Stimulated activated CD4-positive, alpha-beta T cell treated with anti-CD3 and anti-CD28 coated beads, Interleukin-1b, Interleukin-23, amount 100 ng/mL, for 1 hour (primary cell): ENCODE measurements at places on chromosomes 4 and X.

DNA sequence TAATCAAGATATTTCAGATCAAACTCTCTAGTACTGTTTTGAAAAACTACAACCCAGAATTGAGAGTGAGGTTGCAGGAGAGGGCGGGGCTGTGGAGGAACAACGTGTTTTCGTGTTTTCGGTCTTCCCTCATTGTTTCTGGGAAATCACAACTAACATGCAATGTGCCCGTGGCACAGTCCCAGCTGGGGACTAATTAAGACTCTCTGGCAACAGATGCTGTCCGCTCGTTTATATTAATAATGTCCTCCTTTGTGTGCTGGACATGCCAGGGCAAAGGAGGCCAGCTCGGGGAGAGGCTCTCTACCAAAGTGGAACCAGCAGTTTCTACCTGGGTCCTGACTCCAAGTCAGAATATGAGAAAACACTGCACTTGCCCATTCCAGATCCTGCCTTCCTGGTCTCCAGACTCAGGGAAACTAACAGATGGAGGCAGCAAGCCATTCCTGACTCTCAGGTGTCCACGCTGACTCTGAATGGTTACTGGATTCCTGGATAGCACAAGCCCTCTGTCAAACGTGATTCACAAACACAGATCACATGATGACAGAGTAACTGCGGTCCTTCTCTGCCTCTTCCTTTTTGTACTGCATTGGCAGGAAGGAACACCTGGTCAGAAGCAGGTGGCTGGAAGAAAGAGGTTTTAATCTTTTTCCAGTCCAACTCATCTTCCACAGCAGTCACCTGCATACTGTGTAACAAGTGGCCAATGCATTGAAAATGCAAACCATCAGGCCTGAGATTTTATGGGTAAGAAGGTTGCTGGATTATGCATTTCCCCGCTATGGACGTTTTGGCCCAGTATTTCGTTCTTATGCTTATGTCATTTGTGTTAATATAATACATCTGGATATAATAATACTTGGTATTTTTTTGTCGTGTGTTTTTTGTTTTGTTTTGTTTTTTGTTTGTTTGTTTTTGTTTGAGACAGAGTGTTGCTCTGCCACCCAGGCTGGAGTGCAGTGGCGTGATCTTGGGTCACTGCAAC, 65.0 kb downstream of the COQ2 start:
- DNase-seq, result peak; percentile 39

GRCh38 chr4:52051615-52052474, 741 bp downstream of the SPATA18 start:
- DNase-seq, result no peak

GRCh38 chr4:88467392-88467791, 10.5 kb downstream of the HERC5 start:
- DNase-seq, result no peak

DNA sequence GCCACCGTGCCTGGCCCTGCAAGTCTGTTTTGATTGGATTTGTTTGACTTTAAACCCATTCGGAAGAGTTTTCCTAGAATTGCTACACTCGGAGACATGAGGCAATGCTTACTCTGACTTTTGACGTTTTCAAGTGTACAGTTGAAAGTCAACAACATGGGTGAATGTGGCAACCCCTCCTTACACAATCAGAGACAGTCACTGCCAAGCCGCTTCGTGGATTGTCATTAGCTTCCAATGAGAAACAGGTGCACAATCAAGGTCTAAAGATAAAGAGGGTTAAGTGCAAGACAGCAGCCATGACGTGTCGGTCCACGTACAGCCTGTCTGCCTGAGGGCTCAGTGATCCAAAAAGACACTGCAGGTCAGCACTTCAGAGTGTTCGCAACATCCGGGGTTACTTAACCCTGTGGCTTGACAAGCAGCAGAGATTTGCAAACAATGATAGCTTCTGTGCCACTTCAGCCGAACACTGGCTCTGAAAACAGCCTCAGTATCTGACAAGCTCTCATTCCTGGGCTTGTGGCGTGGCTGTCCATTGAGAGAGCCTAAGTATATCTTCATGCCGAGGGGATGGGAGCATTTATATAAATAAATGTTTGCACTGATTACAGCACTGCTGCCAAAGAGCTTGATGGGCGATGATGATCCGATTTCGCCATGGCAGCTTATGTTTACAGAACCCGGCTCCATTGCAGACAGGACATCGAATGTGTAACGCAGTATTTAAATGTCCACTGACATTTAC, 180.0 kb downstream of the DHRSX start:
- DNase-seq, result no peak

DNA sequence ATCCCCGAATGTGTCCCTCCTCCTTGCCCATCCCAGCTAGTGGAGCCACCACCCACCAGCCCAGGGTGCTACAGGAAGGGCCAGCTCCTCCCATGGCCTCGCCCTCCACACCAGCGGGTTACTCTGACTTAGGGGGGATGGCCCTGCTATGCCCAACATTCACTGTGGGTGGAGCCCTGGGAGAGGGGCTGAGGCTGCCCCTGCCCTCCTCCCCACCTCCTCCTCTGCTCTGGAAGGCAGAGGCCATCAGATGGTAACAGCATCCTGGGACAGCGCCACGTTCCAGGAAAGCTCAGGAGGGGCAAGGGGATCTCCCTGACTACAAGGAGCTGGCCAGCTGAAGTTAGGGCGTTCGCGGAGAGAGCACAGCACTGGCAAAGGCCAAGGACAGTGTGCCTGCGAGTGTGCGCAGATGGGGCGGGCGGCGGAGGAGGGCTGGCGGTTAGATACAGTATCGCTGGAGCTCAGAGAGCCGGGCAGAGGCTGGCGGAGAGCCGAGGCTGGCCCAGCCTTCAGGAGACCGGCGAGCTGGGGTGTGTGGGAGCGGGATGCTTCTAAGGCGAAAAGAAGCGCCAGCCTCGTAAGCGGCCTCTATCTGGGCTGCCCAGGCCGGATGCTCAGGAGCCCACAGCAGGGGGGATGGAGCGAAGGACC, 1.5 kb downstream of the JAKMIP1 start:
- DNase-seq, result no peak

- no peak for DNase-seq
Measured at GRCh38 chrX:45669715-45670340, 469.2 kb upstream of the DIPK2B start.
